ELR (cell line): ENCODE measurements at places on chromosomes 7 and 10.

DNA sequence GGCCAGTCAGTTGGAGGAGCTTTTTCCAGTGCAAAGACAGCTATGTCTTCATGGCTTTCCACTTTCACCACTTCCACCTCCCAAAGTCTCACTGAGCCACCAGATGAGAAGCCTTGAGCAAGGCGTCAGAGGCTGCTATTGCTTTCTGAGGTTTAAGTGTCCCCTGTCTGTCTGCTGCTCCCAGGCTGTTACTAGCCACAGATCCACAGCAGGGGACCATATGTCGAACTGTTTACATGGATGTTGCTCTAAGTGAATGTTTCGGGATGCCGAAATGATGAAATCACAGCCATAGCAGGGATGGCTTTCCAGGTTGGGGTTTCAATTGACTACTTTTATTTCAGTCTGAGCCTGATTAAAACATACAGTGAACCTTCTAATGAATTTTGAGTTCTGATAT is 88.5 kb downstream of the AVL9 start:
- peak; percentile 88 for DNase-seq

GRCh38 chr7:81284576-81284975 is 365.7 kb upstream of the SEMA3C start:
- peak; percentile 86 for DNase-seq

- DNase-seq, result no peak
Measured at GRCh38 chr10:14592026-14592425, 182.7 kb downstream of the FAM107B start.

- no peak for DNase-seq
Measured at GRCh38 chr7:116571552-116571951, 46.7 kb downstream of the CAV1 start.

- no peak for DNase-seq
Measured at GRCh38 chr10:69976795-69977546, 75.7 kb upstream of the MACROH2A2 start.

- DNase-seq, result no peak
Measured at GRCh38 chr10:47362199-47362598, 14.0 kb downstream of the RBP3 start.

DNA sequence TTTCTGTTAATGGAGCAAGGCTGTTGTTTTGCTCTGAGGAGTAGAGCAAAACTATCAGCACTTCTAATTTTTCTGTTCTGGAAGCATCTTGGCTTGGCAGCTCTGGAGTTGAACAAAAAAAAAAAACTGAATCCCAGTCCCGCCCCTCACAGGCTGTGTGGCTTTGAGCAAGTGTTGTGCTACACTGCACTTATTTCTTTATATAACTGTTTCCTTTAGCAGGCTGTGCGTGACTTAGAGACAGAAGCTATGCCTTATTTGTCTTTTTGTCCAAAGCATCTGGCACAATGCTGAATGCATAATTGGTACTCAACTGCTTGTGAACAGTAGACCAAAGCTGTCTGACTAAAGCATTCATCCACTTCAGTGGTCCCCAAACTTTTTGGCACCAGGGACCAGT is 96.1 kb downstream of the AMPH start:
- no peak for DNase-seq

- DNase-seq, result peak; percentile 59
Measured at GRCh38 chr10:29634764-29635625, at the start of gene SVIL. Gene SVIL (minus strand): TSS chr10:29634971. CDS start chr10:29555058, 79,913 bp downstream.
